Airway epithelial cell (primary cell): ENCODE measurements at places on chromosomes 13 and 19. TPM values are rescaled to one million over a fixed set of nuclear protein-coding genes. Genes with fewer than 3 reads are reported as not detected.

Gene RASGRP4
- total RNA-seq: not detected in 2 replicates

Gene PLPP2
- total RNA-seq: 56.1 and 62.1 TPM in 2 replicates

Gene EML2
- total RNA-seq: 54.8 and 64.7 TPM in 2 replicates

Gene RAB20
- total RNA-seq: 7.8 and 10.4 TPM in 2 replicates

Gene ZNF837
- total RNA-seq: 2.9 and 3.1 TPM in 2 replicates

Gene ICAM3
- total RNA-seq: 0.74 and 2.9 TPM in 2 replicates

Gene SERP2
- total RNA-seq: 0.23 and 0.56 TPM in 2 replicates

Gene KLK11
- total RNA-seq: 42.9 and 68.4 TPM in 2 replicates

Gene TOMM40
- 120 and 125 TPM in 2 replicates for total RNA-seq

Gene KCNRG
- 0.28 and 0.51 TPM in 2 replicates for total RNA-seq

Gene PIK3R2
- total RNA-seq: 25.1 and 44.8 TPM in 2 replicates

Gene RETN
- not detected in 2 replicates for total RNA-seq

Gene SCN1B
- 0.23 and 1.3 TPM in 2 replicates for total RNA-seq

Gene HIPK4
- total RNA-seq: not detected in 2 replicates

Gene LILRA2
- total RNA-seq: not detected in 2 replicates

Gene CBY2
- not detected in 2 replicates for total RNA-seq

Gene PSG3
- total RNA-seq: not detected in 2 replicates

Gene FFAR2
- not detected in 2 replicates for total RNA-seq

Gene PIH1D1
- 96.7 and 106 TPM in 2 replicates for total RNA-seq

Gene C19orf38
- not detected in 2 replicates for total RNA-seq

Gene ELAVL3
- not detected in 2 replicates for total RNA-seq

Gene GNG7
- total RNA-seq: 0.09 and 0.14 TPM in 2 replicates

Gene ZNF565
- total RNA-seq: 1.9 TPM in 2 replicates

Gene CYP4F11
- not detected in 2 replicates for total RNA-seq

Gene HSPB6
- 0.35 TPM in 1 of 2 replicates, not detected in the other for total RNA-seq

Gene APOE
- 35.7 and 44.7 TPM in 2 replicates for total RNA-seq

Gene NLRP4
- not detected in 2 replicates for total RNA-seq

Gene ZNF28
- 10.2 and 13.0 TPM in 2 replicates for total RNA-seq

Gene IRGC
- total RNA-seq: not detected in 2 replicates

Gene IFNL1
- not detected in 2 replicates for total RNA-seq

Gene RAB3A
- total RNA-seq: 1.4 TPM in 2 replicates

Gene ACTMAP
- 2.5 and 2.8 TPM in 2 replicates for total RNA-seq

Gene CD22
- not detected in 2 replicates for total RNA-seq

Gene ZNF135
- 0.92 and 1.0 TPM in 2 replicates for total RNA-seq

Gene ZNF470
- 1.2 and 1.3 TPM in 2 replicates for total RNA-seq

Gene NKG7
- not detected in 2 replicates for total RNA-seq

Gene MTUS2
- total RNA-seq: under 0.01 TPM in 1 of 2 replicates, not detected in the other

Gene KRTDAP
- 40.4 and 58.3 TPM in 2 replicates for total RNA-seq

Gene PDX1
- total RNA-seq: not detected in 2 replicates

Gene CCL25
- not detected in 2 replicates for total RNA-seq

Gene SYNE4
- total RNA-seq: 2.9 and 3.9 TPM in 2 replicates

Gene ACP7
- total RNA-seq: 1.4 and 1.8 TPM in 2 replicates

Gene SCEL
- 60.3 and 73.9 TPM in 2 replicates for total RNA-seq

Gene MCEMP1
- not detected in 2 replicates for total RNA-seq

Gene CALR3
- total RNA-seq: 0.78 and 2.0 TPM in 2 replicates

Gene ZNF221
- 0.79 and 1.8 TPM in 2 replicates for total RNA-seq

Gene ASF1B
- 35.2 and 71.2 TPM in 2 replicates for total RNA-seq
